ENCODE measurements at places on chromosomes 1 and 21.

DNA sequence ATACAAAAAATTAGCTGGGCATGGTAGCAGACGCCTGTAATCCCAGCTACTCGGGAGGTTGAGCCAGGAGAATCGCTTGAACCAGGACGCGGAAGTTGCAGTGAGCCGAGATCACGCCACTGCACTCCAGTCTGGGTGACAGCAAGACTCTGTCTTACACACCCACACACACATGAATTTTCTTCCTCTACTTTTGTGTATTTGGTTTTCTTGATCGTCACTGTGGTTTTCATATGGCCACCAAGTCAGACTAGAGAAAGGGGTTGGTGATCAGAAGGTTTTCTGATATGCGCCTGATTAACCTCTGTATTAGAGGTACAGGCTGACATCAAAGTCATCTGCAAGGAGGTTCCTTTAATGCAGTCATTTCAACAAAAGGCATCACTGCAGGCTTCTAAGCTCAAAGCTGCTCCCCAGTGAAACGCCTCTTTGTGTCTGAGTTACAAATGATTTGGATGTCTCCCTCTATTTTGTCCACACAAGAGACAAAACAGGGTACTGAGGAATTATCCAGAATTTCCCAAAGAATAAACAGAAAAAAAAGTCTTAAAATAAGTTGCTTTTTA, 11.1 kb downstream of the SH2D1B start:
- DNase-seq = no peak

DNA sequence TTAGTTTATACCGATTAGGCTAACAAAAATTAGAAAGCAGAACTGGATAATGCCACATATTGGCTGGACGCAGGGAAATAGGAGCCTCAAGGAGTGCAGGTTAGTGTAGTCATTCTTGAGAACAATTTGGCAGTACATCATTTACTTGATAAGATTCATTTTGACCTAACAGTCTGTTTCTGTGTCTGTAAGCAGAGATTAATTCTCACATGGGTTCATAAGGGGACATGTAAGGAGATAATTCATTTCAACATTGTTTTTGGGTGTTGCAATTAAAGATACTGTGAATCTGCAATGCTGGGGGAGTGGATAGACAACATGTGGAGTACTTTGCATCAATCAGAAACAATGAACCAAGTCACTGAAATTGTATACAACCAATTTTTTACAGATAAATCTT, 32.0 kb downstream of the AGO3 start:
- DNase-seq = no peak

DNA sequence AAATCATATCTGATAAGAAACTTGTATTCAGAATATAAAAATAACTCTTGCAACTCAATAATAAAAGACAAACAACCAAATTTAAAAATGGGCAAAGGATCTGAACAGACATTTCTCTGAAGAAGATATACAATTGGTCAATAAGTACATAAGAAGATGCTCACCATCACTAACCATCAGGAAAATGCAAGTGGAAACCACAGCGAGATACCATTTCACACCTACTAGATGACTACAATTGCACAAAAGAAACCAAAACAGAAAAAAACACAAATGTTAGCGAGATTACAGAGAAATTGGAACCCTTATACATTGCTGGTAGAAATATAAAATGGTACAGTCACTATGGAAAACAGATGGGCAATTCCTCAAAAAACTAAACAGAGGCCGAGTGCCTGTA, 11.5 kb upstream of the ZNF683 start:
- DNase-seq = no peak

GRCh38 chr1:93992954-93993353, 83.7 kb upstream of the GCLM start:
- DNase-seq = no peak

GRCh38 chr1:25054526-25055323, 124.6 kb upstream of the RUNX3 start:
- no peak for DNase-seq

DNA sequence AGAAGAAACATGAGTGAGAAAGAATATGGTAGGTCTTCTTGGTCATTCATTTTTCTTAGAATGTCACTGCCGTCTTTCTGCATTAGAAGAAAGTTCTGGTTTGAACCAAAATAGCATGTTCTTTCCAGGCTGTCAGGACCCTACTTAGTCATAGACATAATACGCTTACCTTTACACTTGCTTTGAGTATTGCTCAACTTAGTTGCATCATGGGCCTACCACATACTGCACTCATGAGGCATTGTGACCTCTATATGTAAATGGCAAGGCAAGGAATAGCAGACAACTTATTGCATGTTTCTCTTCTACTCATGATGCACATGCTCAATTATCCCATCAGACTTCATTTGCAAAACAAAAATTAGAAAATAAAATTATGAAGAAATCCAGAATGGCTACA, 415.0 kb downstream of the HLX start:
- no peak for DNase-seq

DNA sequence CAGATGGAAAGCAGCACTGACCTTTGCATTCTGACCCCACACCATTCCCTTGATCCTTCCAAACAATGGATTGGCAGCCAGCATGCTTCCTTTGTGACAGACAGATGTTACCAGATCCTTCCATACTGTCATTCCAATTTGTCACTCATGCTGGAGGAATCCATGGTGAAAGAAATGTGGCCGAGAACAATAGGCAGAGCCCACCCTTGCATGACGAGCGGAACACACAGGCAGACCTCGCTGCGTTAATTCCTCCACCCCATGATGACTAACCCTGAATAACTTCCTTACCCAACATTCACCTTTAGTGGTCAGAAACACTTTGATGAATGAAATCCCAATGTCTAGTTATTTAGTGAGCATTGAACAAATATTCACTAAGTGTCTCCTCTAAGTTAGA, 45.1 kb downstream of the PDPN start:
- DNase-seq = no peak

DNA sequence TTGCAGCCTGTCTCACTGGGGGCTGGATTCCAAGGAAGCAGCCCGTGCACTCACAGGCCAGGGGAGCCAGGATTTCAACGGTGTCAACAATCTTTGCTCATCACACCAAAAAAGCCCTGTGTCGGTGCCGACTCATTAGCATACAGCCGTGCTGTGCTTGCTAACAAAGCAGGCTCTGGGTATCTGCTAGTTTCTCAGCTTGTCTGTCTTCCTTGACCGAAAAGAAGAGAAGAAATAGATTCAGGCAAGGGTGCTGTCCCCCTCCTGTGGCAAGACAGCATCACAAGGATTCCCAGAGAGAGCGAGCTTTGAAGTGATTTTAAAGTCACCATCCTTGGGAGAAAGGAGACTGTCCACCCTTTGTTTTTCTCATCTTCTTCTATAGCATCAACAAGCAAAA, 214.7 kb downstream of the SDCCAG8 start:
- DNase-seq = no peak

DNA sequence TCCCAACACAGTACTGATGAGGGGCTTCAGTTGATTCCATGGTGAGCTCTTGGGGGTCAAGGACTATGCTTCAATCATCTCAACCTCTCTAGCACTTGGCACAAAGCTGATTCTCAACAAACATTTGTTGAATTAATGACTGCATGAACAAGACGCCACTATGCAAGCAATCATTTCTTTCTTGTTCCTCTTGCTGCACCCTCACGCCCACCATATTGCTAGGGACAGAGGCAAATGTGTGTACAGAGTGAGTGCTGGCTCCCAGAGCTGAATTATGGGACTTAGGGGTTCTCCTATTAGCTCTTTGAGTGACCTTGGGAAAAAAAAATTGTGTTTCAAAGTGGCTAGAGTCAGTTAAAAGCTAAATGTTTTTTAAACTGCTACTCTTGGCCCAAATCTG, 2.5 kb downstream of the ADAR start:
- no peak for DNase-seq

GRCh38 chr1:85318217-85318616, 41.8 kb upstream of the BCL10 start:
- no peak for DNase-seq

Data from activated CD8-positive, alpha-beta memory T cell treated with anti-CD3 and anti-CD28 coated beads for 1 hour (primary cell).